Sigmoid colon (tissue), 7 donors: ENCODE measurements at places on chromosomes 1 and 21. TPM values are rescaled to one million over a fixed set of nuclear protein-coding genes. Genes with fewer than 3 reads are reported as not detected.
A peak's percentile ranks its signal among the peaks of the same experiment; 100 is the strongest.

The FCRL6 gene
- not detected for total RNA-seq

DNA sequence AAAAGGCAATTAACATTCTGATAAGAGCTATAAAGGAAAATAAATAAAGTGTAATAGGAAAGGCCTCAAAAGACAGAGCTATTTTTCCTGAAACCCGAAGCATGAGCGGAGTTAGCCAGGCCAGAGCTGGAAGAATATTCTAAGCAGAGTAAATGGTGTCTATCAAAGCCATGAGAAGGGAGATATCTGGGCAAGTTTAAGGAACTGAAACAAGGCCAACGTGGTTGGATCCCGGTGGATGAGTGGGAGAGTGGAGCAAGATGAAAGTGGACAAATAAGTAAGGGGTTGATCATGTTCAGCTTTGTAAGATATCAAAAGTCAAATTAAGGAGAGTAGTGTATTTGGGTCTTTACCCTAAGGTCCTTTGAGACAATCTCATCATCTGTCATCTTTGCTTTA, 234.0 kb downstream of the TM2D1 start:
- peak overlapping the region; percentile 68 for H3K27ac ChIP-seq
- no peak overlapping the region for H3K4me3 ChIP-seq
- H3K27me3 ChIP-seq: no peaks in the 10 kb centered on the region
- no peak for DNase-seq
- H3K4me1 ChIP-seq: peaks cover 15% of the 10 kb centered on the region

GRCh38 chr1:16067127-16067768, 6.2 kb downstream of the FAM131C start:
- DNase-seq: no peak
- H3K27me3 ChIP-seq: no peaks in the 10 kb centered on the region
- no peak overlapping the region for H3K27ac ChIP-seq

- no peaks in the 10 kb centered on the region for H3K36me3 ChIP-seq
- H3K4me3 ChIP-seq: no peak overlapping the region
- H3K27me3 ChIP-seq: no peaks in the 10 kb centered on the region
- peak overlapping the region; percentile 88 for H3K27ac ChIP-seq
- H3K4me1 ChIP-seq: peaks cover 49% of the 10 kb centered on the region
Measured at GRCh38 chr21:35324372-35325220, 275.5 kb upstream of the RUNX1 start.

DNA sequence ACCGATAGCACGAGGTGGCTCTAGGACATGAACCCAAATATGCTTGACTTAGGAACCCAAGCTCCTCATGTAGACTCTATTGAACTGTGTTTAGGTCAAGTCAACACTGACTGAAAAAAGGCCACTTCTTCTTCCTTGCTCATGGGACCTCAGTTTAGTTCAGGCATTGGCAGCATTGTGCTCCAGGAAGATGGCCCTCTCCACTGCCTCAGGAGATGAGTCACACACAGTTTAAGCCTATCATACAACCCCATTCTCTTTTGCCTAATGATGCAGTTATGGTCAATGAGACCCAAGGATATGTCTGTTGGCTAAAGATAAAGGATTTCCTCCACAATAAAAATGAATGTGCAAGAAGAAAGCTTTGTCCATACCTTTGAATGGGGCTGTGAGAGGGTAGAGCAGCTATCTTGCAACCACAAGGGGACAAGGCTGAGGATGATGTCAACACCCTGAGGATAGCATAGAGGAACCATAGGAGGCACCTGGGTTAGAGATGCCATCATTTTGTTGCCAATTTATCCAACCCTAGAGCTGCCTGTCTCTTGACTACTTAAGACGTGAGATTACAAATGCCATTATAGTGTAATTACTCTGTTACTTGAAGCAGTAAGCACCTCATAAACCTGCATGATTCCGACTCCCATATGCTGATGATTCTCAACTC, 3.0 kb upstream of the TRIM63 start:
- H3K4me3 ChIP-seq: no peak overlapping the region
- no peaks in the 10 kb centered on the region for H3K27me3 ChIP-seq
- no peaks in the 10 kb centered on the region for H3K36me3 ChIP-seq
- no peak overlapping the region for H3K27ac ChIP-seq
- no peak for DNase-seq

The AK5 gene
- 6.1 TPM for total RNA-seq

GRCh38 chr1:37553598-37553926, 531 bp downstream of the SNIP1 start:
- H3K4me1 ChIP-seq: peaks cover 31% of the 10 kb centered on the region
- peaks cover 34% of the 10 kb centered on the region for H3K36me3 ChIP-seq
- H3K27ac ChIP-seq: peak overlapping the region; percentile 92
- H3K27me3 ChIP-seq: no peaks in the 10 kb centered on the region
- no peak for DNase-seq

- H3K4me3 ChIP-seq: peak overlapping the region; percentile 85
- no peaks in the 10 kb centered on the region for H3K27me3 ChIP-seq
- peak overlapping the region; percentile 95 for H3K27ac ChIP-seq
- H3K4me1 ChIP-seq: peaks cover 19% of the 10 kb centered on the region
- DNase-seq: no peak
Measured at GRCh38 chr1:225999912-226000337, 782 bp upstream of the SDE2 start.

GRCh38 chr1:201084295-201084694, 27.9 kb downstream of the CACNA1S start:
- no peaks in the 10 kb centered on the region for H3K27me3 ChIP-seq
- DNase-seq: no peak
- no peak overlapping the region for H3K27ac ChIP-seq
- H3K36me3 ChIP-seq: no peaks in the 10 kb centered on the region

DNA sequence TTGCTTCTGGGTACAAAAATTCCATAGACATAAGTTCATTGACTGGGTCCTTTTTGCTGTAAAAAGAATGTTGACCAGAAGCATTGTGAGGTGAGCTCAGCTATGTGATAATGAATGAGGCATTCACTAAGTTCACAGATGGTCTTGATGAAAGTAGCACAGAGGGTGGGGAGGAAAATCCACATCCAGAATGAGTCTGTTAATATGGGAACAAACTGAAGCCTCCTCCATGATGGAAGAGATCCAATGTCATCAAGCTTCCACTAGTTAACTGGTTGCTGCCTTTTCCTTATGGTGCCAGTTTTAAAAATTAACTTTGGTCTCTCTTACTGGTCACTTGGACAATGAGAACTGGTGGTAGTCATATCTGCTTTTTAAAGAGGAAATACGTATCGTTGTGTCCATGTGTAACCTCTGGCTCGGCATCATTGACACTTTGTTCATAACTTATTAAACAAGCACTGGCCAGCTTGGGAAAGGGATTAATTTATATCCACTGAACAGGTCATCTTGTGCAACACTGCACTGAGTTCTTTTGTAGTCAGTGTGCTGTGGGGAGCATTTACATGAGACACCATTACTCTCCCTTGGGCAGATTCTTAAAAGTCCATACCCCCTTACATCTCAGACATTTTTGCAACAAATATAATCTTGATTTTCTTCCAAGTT, 88.6 kb downstream of the ADAMTS1 start:
- no peak for DNase-seq
- H3K4me1 ChIP-seq: no peaks in the 10 kb centered on the region
- H3K36me3 ChIP-seq: no peaks in the 10 kb centered on the region
- H3K4me3 ChIP-seq: no peak overlapping the region
- no peak overlapping the region for H3K27ac ChIP-seq
- no peaks in the 10 kb centered on the region for H3K27me3 ChIP-seq

DNA sequence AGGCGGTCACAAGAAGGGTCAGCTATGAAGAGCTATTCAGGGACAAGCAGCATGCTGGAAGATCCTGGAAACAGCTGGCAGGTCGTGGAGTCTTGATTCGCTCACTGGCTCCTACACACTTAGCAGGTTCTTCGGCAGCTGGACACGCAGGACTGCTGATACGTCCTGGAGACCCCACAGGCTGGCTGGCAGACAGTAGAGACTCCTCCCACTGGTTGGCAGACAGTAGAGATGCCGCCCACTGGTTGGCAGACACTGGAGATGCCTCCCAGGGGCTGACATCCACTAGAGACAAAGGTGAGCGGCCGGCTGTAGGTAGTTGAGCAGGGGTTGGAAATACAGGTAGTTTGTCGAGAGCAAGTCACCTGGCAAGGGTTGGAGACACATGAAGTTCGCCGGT, 466 bp downstream of the KRTAP11-1 start:
- no peaks in the 10 kb centered on the region for H3K4me1 ChIP-seq
- no peak overlapping the region for H3K27ac ChIP-seq
- no peak overlapping the region for H3K4me3 ChIP-seq

DNA sequence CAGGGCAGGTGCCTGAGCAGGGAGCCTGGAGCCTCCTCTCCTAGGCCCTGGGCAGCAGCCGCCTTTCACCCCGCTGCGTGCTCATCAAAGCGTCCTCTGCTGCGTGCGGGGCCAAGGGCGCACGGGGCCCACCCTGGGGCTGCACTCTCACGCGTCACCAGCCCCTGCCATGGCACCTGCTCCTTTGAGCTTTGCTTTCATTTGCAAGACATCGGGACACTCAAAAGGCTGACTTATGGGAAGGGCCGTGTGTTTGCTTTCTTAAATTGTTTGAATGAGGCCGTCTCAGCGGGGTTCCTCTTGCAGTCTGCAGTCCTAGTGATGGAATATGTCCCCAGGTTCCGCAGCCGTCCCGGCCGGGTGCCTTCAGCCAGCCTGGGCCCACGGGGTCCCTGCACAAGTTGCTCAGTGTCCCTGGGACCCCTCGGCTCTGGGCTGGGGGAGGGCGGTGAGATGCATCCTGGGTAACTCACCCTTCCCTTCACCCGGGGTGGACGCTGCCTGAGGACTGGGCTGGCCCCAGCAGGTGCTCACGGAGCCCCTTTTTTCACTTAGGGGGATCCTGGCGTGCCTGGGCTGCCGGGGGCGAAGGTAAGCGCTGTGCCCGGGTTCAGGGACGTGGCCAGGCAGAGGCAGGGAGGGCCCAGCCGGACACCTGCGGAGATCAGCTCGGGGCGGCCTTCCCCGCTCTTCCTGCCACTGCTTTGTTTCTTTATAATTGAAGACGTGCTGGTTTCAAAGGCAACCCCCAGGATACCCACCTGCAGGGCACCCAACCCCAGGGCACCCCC, 53.1 kb downstream of the SLC19A1 start:
- H3K27ac ChIP-seq: no peak overlapping the region
- no peaks in the 10 kb centered on the region for H3K36me3 ChIP-seq
- no peaks in the 10 kb centered on the region for H3K4me1 ChIP-seq
